ENCODE measurements at places on chromosomes 3 and 15. TPM values are rescaled to one million over a fixed set of nuclear protein-coding genes. Genes with fewer than 3 reads are reported as not detected.

DNA sequence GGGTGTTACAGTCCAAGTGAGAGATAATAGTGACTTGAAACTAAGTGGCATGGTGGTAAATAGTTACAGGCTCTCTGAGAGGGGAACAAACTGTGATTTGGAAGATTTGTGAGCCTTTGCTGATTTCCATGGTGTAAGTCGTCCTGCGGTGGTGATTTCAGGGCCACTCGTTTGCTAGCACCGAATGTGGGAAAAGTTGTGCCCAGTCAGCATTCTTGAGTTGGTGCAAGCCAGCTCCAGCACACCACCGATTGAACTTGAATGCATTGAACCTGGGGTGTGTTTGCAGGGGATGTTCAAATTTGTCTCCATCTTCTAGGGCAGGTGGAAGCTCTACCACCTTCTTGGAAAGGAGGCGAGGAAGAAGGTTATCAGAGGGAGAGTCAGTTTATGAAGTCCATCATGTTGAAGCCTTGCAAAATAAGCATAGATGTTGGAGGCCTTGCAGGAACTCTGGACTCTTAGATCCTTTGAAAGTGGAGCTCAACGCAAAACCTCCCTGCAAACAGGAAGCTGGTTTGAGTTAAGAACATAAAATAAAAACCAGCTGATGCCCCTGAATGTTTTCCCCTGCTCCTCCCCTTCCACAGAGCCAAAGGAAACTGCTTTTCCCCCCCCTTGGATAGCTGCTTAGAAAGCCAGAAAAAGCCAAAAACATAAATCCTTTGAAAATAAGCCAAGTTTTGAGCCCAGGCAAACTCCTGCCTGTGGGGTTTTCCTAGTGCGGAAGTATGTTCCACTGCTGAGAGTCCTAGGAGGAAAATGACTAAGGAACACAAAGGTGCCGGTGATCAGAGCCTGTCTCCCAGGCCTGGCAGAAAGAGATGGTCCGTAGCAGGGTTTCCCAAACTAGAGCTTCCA, 21.9 kb downstream of the MAPKBP1 start:
- DNase-seq: no peak

GRCh38 chr3:54951405-54951804, 23.5 kb upstream of the LRTM1 start:
- DNase-seq: peak; percentile 73

- DNase-seq: no peak
These were observed 113.2 kb downstream of the EEFSEC start for GRCh38 chr3:128266453-128266852.

GRCh38 chr15:70220490-70221096, 122.9 kb upstream of the TLE3 start:
- DNase-seq: no peak

- DNase-seq: no peak
These were observed 247.7 kb downstream of the IL20RB start for GRCh38 chr3:137205394-137206045.

DNA sequence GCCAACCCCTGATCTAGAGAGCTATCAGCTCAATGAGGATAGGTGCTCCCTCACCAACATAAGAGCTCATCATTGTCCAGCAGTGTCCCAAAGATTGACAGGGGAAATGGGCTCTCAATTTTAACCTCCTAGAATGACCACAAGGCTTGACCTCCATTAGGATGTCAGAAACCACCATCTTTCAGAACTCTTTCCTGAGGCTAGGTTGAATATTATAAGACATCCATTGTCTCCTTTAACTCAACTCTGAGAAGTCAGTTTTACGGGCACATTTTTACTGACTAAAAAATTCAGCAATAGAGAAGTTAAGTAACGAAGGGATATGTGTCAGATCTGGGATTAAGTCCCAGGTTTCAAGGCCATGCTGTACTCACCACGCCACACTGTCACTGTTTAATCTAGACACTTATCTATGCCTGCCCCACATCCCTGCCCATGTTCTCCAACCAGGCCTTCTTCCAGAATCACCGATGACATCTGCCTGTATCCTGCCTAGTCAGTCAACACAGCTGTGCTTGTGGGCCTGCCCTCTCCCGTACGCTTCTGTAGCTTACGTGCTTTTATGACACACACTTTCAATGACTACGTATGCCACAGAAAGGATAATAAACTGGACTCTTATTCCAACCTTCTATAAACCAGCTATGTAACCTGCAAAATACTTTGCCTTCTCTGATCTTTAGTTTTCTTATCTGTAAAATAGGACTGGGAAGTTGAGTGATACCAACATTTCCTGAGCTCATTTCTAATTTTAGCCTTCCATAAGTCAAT, 17.1 kb upstream of the MUC13 start:
- DNase-seq: no peak

DNA sequence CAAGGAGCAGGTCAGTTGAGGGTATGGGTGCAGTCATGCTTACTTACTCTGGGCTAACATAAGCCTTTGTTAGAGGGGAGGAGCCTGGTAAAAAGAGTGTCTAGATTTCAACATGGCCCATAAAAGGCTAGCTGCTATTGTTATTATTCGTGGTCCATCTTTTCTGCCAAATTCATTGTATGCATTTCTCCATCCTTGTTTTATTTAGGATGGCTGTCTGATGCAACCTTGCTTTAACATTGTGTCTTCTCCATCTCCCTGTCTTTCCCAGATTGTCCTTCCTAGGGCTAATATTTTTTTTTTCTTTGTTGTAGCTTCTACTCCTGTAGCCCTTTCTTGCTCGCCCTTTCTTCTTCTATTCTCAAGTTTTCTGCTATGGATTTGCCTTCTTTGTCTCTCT, 12.6 kb downstream of the RBMS3 start:
- no peak for DNase-seq

DNA sequence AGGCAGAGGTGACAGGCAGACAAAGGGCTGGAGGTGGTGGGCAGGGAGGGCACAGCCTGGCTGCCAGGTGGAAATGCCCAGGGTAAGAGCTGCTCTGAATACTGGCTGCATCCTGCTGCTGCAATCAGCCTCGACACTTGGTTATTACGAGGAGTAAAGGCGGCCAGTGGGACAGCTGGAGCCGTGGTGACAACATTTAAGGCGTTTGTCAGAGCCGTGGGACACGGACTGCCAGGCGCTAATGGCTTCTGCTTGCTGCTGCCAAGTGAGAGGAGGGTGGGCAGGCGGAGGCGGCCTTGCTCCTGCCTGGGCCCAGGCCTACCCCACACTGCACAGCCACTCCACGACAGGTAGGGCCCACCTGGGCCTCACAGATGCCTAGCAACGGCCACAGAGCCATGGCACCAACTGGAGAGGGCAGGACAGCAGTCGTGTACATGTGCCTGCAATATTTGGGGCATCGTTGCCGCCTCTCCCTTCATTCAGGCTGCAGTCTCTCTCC, 49.2 kb upstream of the TMEM115 start:
- no peak for DNase-seq

DNA sequence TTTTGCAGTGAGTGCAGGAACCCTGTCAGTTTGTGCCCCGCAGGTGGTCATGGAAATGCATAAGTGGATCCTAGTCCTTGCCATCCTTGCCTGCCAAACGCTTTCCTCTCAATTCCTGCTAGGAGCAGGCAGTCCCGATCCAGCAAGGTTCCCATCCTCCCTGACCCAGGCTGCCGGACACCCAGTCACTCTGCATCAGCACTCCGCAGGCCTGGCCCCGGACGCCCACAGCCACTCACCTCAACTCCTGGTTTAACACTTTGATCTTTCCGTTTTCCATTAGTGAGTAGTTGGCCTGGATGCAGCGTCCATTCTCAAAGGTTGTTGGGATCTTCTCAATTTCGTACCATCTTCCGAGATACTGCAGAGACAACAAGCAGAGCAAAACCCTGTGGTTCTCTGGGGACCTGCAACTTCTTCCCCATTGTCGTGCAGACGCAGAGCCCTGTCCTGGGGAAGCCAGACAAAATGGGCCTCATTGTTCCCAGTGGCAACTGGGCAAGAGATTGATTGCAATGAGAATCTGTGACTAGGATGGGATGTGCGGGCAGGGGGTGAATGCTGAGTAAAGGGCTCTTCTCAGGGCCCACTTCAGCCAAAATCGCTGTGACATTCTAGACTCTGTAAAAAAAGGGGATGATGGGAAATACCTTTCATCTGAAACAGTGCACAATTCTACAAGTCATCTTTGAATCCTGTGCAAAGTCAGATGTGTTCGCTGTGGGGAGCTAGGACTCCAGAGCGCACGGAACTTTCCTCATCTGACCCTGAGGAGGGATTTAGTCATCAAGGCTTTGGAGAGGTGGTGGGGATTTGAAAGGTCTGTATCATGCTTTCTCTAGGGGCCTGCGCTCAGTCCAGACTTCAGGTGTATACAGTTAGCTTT, 9.9 kb downstream of the APOD start:
- DNase-seq: no peak

- peak; percentile 54 for DNase-seq
These were observed 525 bp upstream of the FSTL1 start for GRCh38 chr3:120451272-120451761.

GRCh38 chr15:81163961-81164800, 30.1 kb downstream of the CFAP161 start:
- no peak for DNase-seq

GRCh38 chr3:152770296-152770695, 64.6 kb upstream of the P2RY1 start:
- DNase-seq: no peak

CHDH gene
- 10.6 TPM for total RNA-seq

SPINT1 gene
- total RNA-seq: 144 TPM

NEK11 gene
- 1.6 TPM for total RNA-seq

PAK2 gene
- total RNA-seq: 47.3 TPM

TAGLN3 gene
- total RNA-seq: 2.8 TPM

PFKFB4 gene
- total RNA-seq: 18.0 TPM

INSYN1 gene
- 9.0 TPM for total RNA-seq

GPR171 gene
- total RNA-seq: 0.17 TPM
